ENCODE measurements at places on chromosomes 5 and 9.

DNA sequence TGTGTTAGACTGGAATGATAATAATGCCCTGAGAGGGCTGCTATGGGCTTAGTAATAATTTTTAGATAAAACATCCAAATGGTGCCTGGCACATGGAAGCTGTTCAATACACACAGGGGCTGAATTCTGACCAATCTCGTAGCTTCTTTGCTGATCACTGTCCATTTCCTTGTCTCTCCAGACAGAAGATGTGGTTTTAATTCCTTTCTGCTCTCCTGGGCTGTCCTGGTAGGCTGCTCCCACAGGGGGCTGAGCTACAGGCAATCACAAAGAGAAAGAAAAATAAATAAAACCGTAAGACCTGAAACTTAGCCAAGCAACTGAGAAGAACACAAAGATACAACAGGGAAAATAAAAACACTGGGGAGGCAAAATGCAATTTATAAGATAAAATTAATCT lies 136.5 kb downstream of the CDK5RAP2 start:
- DNase-seq, result no peak

DNA sequence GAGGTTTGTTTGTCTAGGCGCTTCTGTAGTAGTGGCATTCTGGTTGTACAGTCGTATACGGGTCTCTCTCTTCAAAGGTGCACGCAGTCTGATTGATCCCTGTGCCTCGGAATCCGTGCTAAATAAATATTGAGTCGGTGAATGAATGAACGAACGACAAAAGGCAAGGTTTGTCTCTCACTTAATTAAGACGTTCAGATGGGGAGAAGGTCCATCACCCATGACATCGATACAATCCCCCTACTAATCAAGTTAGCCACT lies 500 bp upstream of the CREBRF start:
- no peak for DNase-seq

DNA sequence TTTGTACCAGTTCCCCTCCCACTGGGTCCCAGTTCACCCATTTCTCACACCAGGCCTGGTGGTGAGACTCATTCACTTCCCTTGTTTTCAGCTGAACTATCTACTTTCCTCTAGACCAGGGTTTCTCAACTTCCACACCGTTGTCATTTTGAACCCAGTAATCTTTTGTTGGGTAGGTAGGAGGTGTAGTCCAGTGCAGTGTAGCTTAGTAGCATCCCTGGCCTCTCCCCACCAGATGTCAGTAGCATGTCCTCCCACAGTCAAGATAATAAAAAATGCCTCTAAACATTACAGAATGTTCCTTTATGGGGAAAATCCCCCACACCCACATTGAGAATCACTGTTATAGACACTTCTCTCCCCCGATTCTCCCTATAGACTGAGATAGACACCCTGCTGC lies 299.1 kb downstream of the EPB41L4A start:
- DNase-seq, result no peak

DNA sequence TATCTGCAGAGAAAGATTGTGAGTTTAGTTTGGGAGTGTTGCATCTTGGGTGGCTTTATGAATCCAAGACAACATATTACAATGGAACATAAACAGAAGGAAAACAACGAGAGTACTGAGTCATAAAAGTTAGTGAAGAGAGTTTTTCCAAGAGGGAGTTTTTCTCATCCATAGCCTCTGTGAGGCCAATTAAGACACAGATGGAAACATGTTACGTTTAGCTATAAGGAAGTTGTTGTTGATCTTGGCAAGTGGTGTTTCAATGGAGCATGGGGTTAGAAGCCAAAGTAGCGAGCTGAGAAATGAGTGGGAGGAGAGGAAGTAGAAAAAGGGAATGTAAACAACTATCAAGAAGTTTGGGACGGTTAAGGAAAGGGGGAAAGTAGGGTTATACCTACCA lies 53.3 kb upstream of the SPATA31D4 start:
- peak; percentile 27 for DNase-seq

- no peak for DNase-seq
These were observed 158.8 kb upstream of the ZNF462 start for GRCh38 chr9:106704056-106704615.

DNA sequence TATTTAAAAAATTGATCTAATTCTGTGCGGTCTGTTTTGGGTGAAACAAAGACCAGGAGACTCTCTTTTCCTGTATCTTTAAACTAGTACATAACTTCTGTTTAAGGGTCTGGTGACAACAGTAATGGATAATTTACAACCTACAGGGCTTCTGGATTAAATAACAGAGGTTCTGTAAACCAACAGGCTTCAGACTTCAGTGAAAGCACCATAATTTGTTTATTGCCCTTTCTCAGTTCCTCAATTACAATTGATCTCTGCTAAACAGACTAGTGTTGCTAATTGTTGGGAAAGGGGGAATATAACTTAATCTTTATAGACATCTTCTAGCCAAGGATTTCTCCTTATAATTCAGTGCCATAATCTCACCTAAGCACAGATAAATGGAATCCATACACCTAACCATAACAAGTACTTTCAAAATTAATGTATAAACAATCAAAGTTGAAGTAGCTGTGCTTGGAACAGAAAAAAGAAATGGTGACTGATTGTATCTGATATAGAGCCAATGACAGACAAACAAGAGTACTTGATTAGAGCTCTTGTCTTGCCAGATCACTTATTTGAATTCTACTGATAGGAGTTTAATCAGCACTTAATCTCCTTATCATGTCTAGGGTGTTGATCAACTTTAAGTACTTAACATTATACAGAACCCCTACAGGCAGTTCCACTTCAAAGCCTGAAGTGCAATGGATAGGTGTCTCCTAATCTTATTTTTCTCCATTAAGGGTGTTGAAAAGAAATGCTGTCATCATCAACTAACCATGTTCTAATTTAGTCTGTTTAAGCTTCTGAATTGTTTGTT lies 536.0 kb downstream of the NR2F1-AS1 start:
- no peak for DNase-seq

DNA sequence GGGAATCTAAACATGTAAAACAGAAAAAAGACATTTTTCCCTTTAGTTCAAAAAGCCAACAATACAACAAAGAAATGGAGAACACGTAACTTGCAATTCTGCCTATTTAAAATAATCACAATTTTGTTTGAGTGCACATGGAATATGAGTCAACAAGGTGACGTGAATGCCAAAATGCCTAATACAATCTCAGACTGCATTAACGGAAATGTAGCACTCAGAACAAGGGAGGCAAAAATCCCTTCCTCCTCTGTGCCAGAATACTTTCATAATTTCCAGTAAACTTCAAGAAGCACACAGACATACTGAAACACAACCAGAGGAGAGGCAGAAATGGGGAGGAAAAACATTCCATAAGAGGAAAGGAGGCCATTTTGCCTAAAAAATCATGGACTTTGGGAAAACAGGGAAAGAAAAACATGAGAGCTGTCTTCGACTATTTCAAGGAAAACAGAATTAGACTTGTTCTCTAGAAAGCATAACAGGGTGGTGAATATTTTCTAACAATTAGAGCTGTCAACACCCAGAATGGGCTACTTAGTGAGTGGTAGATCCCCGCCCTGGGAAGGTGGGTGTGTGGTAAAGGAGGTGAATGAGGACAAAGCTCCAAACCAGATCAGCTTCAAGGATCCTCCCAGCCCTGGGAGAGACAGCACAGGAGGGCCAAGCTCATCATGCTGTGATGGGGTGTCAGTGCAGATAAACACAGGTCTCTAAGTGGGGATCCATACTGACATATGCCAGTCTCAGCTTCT lies 48.2 kb downstream of the ABCA1 start:
- no peak for DNase-seq

DNA sequence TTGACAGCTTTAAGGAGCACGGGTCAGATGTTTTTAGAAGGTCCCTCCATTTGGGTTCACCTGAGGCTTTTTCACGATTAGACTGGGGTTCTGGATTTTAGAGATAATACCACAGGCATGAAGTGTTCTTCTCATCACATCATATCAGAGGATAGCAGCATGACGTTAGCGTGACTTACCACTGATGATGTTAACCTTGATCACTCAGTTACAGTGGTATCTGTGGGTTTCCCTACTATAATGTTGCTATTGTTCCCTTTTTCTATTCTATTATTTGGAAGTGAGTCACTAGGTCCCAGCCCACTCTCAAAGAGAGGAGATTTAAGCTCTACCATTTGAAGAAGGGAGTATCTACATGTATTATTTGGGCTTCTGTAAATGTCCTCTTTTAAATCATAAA lies 300.0 kb downstream of the MAST4 start:
- no peak for DNase-seq

DNA sequence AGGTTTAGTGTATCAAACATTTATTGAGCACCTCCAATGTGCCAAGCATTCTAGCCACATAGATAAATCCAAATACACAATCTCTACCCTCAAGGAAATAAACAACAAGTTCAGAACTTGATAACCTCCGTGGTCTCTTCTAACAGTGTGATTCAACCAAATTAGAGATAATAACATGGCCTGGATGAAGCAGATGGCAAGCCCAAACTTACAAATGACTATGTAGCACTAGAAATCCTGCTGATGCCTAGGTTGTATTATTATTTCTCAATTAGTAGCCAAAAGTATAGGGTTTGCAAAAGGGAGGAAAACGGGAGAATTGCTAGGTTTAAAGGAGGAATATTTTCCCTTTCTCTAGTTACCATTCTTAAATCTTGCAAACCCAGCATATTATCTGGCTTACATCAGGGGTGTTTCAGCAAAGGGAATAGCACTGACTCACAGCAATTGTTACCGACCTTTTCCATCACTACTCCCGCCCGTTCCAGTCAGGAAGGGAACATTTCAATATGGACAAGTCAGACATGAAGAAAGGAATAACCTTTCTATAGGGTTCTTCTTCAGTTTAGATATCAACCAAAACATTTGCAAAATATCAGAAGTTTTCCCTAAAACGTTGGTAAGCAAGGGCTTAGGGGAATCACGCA lies 2.3 kb downstream of the DPYSL3 start:
- DNase-seq, result no peak

GRCh38 chr9:22005702-22006606 lies 3.2 kb downstream of the CDKN2B start:
- no peak for DNase-seq

GRCh38 chr9:135926402-135927194 lies 19.3 kb upstream of the CAMSAP1 start:
- DNase-seq, result no peak

- DNase-seq, result peak; percentile 85
These were observed 5.5 kb downstream of the B4GALT1 start for GRCh38 chr9:33161589-33162132.

- DNase-seq, result no peak
These were observed 170.1 kb downstream of the ADAMTS12 start for GRCh38 chr5:33721491-33722200.

DNA sequence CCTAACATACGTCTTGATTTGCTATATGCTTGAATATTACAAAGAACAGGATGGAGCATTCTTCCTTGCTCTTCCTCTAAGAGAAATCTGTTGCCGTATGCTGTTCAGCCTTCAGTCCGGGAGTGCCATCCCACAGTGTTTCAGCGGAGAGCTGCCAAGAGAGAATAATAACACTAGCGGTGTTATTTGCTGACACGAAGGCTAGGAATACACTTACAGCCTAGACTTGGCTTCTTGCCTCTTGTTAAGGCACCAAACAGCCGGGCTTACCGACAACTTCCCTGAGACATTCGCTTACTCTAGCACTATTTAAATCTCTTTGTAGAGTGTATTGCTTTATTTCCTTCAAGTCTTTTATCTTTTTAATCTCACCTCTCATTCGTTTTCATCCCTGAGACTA lies 31.4 kb downstream of the KCTD16 start:
- peak; percentile 29 for DNase-seq

DNA sequence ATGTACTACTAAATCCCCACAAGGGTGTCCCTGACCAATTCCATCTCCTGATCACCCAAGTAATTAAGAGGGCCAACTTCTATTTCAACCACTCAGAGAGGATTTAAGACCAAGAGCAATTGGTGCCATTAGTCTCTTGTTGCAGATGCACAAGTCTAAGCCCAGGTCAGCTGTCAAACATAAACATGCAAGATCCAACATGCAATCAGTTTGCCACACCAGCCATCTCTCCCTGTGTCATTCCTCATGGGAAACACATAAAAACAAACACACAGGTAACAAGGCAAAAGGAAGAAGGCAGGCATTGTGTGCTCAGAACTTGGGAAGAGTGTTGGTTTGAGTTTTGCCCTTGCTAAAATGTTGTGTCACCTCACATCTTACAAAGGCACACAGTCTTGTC lies 139.2 kb downstream of the SPOCK1 start:
- no peak for DNase-seq

GRCh38 chr9:75176037-75176436 lies 87.7 kb downstream of the OSTF1 start:
- no peak for DNase-seq

- peak; percentile 34 for DNase-seq
These were observed 183.9 kb upstream of the OTULINL start for GRCh38 chr5:14397717-14398116.

DNA sequence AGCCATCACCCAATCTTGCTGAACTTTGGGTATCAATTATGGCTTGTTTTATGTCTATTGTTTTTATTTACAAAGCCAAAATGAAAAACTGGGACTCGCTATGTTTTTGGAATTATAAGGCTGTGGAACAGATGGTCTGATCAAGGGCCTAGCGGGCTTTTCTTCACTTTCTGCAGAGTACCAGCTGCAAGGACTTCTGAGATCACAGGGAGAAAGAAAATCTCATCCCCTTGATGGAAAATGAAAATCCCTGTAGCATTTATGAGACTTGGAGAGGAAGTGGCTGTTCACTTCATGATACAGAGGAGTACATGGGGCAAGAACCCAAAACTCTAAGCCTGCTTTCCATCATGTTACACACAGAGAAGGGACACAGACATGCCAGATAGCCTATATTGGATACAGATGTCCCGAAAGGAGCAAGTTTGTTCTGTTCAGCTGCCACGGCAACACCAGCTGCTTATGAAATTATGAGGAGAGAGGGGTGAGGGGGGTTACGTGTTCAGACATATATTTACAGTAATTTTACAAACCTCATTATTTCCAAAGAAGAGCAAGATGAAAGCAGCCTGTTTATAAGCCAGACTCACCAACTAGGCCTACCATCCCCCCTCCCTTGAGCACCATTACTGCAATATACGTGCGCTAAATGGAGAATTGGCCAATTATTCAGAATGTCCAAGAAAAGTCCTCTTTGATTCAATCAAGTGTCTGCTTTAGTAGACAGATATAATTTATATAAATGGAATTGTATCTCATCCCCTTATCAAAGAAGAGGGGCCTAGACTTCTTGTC lies 220.0 kb downstream of the MARCHF11 start:
- peak; percentile 93 for DNase-seq

DNA sequence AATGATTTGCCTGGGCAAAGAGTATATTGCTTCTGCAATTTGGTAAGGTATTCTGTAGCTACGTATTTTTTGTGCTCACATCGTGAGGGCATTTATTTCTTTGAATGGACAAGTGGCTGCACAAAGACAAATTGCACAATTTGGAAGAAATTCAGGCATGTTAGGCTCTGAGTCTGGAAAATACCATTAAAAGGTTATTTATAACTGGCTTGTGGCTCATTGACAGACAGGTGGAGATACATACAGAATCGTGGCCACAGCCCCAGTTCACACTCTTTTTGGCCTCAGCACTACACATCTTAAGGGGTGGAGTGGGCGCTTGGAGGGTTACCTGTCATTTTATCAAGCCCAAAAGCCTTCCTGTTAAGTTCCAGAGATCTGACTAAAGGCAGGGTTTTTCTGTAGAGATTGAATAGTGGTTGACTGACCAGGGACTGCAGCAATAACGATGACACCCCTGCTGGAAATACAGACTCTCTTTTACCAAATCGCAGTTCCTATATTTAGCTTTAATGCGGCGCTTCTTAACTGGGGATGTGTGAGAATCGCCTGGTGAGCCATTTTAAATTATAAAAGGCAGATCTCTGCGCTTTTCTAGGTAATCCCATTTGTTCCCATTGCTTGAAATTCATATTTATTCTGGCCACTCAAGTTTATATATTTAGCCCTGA lies 14.7 kb downstream of the MAN2A1 start:
- DNase-seq, result no peak
